ENCODE measurements at places on chromosomes 2 and 18.

GRCh38 chr2:63856303-63856603 lies 14.6 kb downstream of the UGP2 start:
- DNase-seq, result no peak

DNA sequence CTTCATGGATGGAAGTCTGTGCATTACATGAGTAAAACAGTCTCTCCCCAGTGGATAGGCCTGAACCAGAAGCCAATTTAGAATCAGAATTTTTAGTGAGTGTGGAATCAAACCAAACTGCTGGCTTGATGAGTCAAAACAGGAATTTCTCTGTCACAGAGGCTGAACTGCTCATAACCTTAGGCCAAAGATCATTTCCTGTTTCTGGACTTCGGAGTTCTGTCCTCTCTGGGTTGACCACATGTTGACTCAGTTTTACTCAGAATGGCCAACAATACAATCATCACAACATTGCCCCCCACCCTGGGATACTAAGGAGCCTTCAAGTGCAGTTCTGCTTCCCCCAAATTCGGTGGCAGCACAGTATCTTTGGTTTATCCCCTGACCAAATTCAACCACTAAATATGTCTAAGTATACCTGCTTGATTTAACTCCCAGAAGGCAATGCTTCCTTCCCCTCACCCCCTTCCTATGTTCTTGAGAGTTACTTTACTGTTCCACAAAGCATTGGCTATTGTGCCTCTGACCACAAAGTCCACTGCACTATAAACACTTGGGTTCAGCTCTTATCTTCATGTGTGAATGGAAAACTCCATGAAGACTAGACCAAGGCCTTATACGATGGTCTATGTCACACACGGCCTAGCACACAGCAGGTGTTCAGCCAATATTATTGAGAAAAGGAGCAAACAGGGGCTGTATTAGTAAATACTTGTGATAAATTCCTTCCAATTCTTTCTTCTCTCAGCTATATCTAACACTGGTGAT lies 67.8 kb downstream of the NXPH2 start:
- no peak for DNase-seq

GRCh38 chr18:79971211-79971952 lies 6.9 kb downstream of the HSBP1L1 start:
- DNase-seq, result no peak

DNA sequence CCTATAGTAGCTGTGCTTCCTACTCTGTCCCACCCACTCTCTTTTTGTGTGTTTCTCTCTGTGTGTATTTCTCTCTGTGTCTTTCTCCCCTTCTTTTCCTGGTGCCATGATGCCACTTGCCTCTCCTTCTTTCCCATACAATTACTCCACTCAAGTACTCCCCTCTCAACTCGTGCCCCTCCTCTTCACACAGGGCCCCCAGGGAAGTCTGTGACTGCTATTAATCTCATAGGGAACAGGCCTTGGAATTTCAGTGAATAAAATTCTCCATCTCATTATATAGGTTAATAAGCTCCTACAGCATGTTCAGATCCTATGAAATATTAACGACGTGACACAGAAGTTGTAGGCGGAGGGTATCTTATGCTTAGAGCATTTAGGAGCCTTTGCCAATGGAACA lies 205.9 kb upstream of the EPHA4 start:
- no peak for DNase-seq

DNA sequence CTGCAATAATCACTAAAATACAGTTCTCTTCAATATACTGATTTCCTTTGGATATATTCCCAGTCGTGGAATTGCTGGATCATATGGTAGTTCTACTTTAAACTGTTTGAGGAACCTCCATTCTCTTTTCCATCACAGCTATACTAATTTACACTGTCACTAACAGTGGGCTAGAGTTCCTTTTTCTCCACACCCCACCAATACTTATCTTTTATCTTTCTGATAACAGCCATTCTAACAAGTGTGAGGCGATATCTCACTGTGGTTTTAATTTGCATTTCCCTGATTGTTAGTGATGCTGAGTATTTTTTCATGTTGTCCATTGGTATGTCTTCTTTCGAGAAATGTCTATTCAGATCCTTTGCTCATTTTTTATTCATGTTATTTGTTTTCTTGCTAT lies 68.4 kb downstream of the CERKL start:
- DNase-seq, result no peak

DNA sequence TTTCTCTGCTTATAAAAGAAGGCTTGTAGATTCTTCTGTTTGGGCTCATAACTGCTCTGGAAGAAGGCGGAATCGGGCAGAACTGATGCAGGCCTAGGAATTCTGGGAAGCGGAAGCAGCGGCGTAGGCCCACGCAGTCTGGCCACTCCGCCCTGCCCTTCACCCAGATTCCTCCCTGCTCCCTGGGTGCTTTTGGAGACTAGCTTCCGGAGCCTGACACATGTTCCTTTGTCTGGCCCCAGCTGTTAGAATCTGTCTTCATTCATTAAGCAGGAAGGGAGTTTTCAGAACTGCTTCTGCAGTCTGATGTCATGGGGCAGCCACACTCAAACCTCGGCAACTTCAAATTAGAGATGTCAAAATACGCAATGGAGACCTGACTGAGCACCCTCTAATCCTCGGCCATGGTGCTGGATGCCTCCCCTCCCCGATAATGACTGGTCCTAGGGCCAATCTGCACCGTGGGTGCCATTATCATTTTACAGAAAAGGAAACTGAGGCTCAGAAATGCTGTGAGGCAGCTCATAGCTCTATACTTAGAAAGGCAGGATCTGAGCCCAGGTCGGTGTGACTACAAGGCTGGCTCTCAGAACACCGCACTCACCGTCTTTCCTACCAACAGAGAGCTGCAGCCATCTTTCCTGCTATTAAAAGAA lies 275.7 kb downstream of the MYCN start:
- no peak for DNase-seq

- no peak for DNase-seq
These were observed 44.8 kb downstream of the MARCHF4 start for GRCh38 chr2:216327447-216327935.

DNA sequence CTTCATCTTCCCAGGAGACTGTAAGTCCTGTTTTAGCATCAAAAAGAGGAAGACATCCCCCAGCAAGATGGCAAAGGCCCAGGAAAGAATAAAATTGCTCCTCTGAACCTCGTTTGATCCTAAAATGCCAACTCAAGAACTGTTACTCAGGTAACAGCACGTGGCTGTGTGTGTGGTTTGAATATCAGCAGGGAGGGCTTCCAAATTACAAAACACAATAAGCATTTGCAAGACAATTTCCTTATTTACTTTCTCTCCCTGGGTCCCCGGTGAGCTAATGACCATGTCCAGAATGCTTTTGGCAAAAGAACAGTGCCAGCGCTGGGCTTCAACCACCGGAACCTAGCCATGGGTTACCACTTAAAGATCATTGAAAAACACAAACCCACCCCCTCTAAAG lies 163.6 kb downstream of the C1D start:
- DNase-seq, result peak; percentile 57

DNA sequence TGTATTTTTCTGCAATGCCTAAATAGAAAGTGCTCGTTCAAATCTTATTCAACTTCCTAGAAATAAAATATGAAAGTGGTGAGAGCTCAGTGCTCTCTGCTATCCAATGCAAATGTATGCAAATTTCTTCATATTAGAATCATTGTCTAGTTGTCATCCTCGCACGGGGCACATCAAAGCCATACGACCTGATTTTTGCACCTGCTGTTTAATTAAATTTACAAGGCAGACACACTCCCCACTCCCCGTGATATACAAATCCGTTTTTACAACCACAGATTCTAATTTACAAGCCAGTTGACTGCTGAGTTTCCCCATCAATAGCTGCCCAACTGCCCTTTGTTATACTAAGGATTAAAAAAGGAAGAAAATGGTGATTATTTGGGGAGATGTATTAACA lies 284.6 kb downstream of the RNF144A start:
- DNase-seq, result no peak

DNA sequence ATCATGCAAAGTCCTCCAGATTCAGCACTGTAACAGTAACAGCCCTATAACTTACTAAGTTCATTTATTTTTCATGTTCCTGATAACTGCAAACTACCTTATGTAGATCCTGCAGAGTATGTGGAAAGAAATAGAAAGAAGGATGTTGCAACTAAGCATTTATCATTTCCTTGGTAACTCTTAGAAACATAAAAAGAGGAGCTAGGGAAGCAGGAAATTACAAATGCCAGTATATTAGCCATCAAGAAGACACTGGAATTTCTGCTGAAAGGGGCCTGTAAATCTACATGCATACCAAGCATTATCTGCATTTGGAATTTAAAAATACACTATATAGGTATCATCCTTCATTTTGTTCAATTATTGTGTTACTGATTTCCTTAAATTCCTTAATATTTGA lies 66.8 kb downstream of the PDE11A start:
- DNase-seq, result no peak

DNA sequence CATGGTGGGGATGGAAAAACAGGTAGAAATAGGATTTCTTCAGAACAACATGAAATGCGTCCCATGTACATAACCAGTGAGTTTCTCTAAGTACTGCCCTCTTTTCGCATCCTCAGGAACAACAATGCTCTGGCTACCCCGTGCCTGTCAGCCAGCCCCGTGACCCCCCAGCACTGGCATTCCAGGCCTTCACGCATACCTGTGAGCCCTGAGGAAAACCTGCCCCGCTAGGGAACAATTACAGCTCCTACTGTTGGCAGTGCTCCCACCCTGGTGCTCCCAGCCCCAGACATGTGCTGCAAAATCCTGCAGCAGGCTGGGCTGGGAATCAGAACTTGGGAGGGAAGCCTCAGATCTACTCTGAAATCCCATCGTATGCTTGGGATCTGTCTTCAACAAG lies 9.1 kb downstream of the SMAD7 start:
- no peak for DNase-seq

DNA sequence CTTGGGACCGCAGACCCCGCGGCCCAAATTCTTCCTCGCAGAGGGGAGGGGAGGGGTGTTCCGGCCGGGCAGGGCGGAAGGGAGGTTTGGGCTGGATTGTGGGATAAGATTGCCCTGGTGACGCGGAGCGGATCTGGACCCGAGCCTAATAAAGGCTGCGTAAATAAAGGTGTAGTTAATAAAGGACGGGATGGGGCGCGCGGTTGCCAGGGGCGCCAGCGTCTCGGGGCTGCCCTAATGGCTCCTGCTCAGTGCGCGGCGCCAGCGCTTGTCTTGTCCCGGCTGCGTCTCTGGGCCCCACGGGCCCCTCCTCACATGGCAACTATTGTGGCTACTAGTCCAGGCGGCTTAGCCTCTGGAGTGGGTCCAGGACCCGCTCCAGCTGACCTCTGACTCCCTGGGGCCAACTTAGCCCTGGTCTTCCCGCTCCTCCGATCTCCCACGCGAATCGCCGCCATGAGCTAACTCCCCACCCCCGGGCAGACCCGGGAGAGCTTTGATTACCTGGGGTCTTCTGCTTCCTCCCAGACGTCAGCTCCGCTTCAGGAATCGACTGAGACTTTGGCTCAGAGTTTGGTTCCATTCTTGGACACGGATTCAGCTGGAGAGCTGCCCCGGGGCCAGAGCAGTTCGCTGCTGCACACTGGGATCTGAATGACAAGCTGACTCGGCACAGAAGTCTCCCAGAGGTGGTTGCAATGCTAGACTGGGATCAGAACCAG lies 36.5 kb downstream of the SLC25A52 start:
- DNase-seq, result no peak

GRCh38 chr18:2534906-2535305 lies 36.4 kb downstream of the METTL4 start:
- DNase-seq, result no peak

DNA sequence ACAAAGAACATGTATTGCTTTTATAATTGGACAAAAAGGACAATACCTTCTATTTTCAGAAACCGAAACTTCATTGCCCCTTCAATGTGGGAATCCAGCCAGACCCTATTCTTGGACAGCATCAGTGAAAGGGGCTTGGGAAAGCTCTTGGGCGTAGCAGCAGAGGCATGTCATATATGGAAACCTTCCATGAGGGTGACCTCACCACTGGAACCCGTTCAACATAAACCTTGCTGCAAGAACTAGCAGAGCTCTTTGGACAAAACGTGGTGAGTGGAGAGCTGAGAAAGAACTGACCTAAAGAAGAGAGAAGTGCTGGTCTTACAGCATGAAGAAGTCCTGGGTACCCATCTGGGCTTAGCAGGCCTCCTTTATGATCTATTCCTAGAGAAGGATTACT lies 22.7 kb upstream of the ACTG2 start:
- DNase-seq, result no peak

- no peak for DNase-seq
These were observed 4.8 kb downstream of the AMER3 start for GRCh38 chr2:130759906-130760753.

DNA sequence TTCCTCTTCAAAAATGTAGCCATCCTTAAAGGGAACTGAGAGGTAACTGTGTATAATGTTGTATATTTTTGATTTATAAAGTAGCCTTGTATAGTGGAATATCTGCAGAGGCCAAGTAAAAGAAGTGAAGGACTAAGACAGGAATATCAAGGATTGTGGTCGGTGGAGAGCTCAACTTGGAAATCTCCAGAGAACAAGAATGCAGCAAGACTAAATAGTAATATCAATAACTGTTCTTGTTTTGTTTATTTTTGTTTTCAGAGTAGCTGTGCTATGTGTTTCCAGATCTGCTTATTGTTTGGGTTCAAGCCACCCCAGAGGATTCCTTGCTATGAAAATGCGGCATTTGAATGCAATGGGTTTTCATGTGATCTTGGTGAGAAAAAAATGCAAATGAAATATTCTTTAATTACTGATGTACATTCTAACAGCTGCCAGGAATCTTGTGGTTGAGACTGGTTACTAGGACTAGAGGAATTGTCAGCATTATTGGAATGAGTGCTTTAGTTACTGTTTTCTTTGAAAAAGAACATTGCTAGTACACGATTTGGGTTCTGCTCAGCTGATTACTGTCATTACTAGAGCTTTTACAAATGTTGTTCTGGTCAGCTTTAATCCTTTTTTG lies 25.0 kb downstream of the FASTKD2 start:
- DNase-seq, result no peak

DNA sequence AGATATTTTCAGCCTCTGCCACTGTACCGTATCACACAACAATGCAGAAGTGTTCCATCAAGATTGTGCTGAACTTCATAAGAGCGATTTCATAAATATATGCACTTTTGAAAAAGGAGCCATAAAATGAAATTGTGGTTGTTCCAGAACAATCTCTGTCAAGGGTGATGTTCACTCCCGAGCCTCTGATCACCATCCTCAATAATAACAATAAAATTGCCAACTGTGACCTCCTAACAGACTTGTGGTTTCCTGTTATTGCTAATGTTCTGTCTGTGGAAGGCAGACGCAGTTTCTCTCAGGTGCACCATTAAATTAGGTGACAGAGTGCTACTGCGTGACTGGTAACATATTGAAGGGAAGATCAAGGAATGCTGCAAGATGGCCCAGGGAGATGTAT lies 383.7 kb downstream of the SOCS6 start:
- no peak for DNase-seq

- DNase-seq, result no peak
These were observed 160.4 kb downstream of the PTPRM start for GRCh38 chr18:7727361-7728076.

- DNase-seq, result no peak
These were observed 30.8 kb upstream of the POLE4 start for GRCh38 chr2:74927621-74928020.

DNA sequence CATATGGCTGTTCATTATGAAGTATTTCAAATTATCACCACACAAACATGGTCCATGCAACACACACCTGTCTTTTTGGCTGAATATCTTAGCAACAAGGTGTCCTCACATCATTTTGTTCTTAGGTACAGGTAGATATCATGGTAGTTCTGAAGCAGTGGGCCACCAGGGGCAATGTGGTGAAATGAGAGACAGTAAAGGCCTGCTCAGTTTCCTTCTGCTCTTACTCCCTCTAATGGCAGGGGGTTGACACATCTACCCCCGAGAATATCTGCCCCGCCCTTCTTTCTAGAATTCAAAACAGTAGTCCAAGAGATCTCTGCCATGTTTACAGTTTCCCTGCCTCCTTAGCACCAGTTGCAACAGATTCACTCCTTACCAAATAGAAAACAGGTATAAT lies 147.0 kb upstream of the KLHL14 start:
- DNase-seq, result peak; percentile 40
